ENCODE measurements at places on chromosomes 6 and 20.

GRCh38 chr20:20712004-20712473 is 405 bp downstream of the RALGAPA2 start:
- DNase-seq, result peak; percentile 35

GRCh38 chr6:82711971-82712370 is 348.4 kb downstream of the TPBG start:
- no peak for DNase-seq

DNA sequence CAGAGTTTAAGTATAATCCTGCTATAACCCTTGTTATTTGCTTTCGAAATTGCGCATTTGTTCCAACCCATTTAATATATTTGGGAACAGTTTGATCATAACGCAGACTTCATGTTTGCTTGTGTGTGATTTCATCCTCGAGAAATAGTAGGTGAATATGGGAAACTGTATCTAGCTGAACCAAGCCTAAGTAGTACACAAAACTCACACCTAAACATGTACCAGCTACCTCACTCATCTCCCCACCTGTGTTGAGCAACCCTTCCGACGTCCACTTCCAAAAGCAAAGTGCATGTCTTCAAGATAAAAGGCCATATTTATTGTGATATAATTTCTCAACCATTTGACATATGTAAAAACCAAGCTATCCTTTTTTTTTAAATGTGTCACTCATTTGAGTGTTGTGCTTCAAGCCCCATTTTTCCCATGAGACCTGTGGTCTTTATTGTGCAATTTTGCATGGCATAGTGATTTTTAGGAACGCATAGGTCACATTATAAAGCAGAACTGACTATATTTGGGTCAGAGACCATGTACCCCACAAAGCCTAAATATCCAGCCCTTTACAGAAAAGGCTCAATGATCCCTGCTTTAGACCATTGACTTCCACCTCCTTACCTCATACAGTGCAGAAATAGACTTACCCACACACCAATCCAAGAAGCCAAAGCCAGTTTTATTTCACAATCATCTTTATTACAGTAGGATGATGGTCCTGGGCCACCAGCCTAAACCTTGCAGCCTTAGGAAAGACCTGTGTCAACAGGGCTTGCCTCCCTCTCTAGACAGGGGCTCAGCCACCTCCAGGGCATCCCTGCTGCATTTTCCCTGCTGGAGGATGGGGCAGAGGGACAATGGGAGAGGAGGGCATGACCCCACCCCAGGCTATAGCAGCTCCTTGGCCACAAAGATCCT is 7.1 kb downstream of the CCND3 start:
- no peak for DNase-seq

- no peak for DNase-seq
These were observed 274.1 kb downstream of the CLIC5 start for GRCh38 chr6:45741437-45742171.

DNA sequence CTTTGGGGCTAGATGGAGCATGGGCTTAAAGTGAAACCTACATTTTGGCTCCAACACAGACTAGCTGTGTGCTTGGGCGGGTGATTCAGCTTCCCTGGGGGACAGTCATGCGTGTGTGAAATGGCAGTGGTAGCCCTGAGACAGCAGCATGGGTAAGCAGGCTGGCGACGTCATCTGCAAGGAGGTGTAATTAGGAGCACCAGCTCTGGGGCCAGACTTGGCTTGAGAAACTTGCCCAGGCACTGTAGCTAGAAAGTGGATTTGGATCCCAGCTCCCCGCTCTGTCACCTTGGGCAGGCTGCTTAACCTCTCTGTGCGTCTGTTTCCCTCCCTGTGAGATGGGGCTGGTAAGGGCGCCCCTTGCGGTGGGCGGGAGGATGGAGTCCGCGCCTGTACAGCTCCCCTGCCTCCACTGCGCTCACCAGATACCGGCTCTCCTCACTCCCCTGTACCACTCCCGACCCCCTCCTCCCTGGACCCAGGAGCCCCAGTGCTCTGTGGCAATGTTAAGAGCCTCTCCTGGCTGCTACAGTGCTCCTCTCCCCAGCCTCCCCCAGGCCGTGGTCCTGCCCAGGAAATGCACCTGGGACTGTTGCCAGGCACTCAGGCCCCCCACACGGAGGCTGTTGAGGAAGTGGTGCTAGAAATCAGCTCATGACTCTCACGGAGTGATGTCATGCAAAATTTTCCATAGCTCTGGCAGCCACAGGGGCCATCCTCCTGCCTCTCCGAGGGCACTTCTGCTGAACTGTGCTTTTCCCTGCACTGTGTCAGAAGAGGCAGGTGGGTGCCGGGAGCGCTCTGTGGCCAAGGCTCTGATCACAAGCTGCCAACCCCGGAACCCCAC is 44.6 kb downstream of the SYNJ2 start:
- DNase-seq, result peak; percentile 49

DNA sequence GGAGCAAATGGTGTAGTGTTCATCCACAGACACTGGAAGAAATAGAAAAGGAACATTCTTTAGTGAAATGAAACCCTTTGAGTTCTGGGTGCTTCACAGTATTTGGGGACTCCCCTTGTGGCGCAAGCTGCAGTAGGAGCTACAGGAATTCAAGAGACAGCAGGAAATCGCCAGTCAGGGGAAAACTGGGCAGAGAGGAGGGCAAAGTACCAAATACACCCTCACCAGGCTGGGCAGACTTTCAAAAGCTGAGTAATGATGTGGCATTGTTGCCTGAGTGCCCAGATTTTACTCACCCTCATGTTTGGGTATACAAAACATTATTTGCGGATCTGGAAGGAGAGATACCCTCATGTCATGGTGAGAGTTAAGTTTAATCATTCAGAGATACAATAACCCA is 97.9 kb downstream of the SOD2 start:
- DNase-seq, result no peak

DNA sequence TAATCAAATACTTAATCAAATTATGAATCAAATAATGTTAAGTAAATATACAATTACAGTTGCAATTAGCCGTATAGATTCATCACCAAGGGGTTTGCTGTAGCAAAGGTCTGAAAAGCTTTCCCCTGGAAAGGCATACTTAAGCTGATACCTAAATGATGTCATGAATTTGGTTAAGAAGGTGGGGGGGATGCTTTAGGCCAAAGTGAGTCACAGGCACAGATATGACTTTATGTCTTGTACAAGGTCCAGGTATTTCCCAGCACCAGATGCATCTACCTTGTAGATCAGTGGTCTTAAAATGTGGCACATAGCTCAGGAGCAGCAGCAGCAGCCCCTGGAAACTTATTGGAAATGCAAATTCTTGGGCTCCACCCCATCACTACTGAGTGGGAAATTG is 557.3 kb upstream of the CDH4 start:
- no peak for DNase-seq

- no peak for DNase-seq
These were observed 2.9 kb downstream of the FKBP1A start for GRCh38 chr20:1389703-1390580.

DNA sequence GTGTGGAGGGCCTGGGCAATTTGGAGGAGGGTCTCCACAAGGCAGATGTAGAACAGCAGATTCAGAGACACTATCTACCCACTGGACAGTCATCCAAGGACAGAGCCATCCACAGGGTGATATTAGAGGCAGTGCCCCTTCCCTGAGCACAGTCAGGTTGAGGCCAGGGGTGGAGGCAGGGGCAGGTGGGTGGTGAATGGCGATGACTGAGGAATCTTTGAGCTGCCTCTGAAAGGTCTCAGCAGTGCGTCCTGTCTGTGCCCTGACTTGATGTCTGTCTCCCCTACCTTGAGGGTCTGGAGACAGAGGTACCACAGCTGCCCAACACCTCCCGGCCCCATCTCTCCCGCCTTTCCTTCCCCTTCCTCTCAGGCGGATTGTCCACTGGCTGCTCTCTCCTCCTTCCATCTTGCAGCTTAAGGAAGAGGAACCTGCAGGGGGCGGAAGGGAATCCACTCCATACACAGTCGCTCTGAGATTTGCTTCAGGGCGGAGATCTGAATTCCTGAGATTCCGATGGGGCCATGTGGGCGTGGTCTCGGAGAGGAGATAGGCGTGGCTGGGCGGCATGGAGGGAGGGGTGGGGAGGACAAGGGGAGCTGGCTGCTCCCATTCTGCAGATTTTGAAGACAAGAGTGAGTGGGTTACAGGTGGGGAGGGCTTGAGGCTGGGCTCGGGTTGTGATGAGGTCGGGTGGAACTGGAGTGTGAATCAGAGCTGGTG is 1.7 kb downstream of the MUCL3 start:
- peak; percentile 64 for DNase-seq

- DNase-seq, result no peak
These were observed 35.8 kb upstream of the PHACTR3 start for GRCh38 chr20:59568509-59569024.
